Activated T-cell treated with anti-CD3 and anti-CD28 coated beads, Interleukin-2, amount 50 U/mL, for 72 hours (primary cell): ENCODE measurements at places on chromosomes 6 and 20. TPM values are rescaled to one million over a fixed set of nuclear protein-coding genes. Genes with fewer than 3 reads are reported as not detected.
A peak's percentile ranks its signal among the peaks of the same experiment; 100 is the strongest.

- no peak overlapping the region for H3K27ac ChIP-seq
- H3K27me3 ChIP-seq: peaks cover 10% of the 10 kb centered on the region
- no peak for DNase-seq
- no peak overlapping the region for H3K4me3 ChIP-seq
- H3K4me1 ChIP-seq: peaks cover 5% of the 10 kb centered on the region
Measured at GRCh38 chr6:156556811-156557210, 220.4 kb upstream of the ARID1B start.

GRCh38 chr6:11532097-11532496 is 5.5 kb upstream of the TMEM170B start:
- peaks cover 35% of the 10 kb centered on the region for H3K27me3 ChIP-seq
- H3K4me1 ChIP-seq: no peaks in the 10 kb centered on the region
- no peak overlapping the region for H3K4me3 ChIP-seq
- no peak for DNase-seq

GRCh38 chr6:41073968-41074691 is 1.4 kb downstream of the NFYA start:
- H3K36me3 ChIP-seq: peaks cover 10% of the 10 kb centered on the region
- H3K4me1 ChIP-seq: peaks cover 53% of the 10 kb centered on the region
- peak overlapping the region; percentile 97 for H3K27ac ChIP-seq

Gene KCNK15
- total RNA-seq: 0.48 TPM

Gene C2
- 3.4 TPM for total RNA-seq
